ENCODE measurements at places on chromosomes 3 and 15.

DNA sequence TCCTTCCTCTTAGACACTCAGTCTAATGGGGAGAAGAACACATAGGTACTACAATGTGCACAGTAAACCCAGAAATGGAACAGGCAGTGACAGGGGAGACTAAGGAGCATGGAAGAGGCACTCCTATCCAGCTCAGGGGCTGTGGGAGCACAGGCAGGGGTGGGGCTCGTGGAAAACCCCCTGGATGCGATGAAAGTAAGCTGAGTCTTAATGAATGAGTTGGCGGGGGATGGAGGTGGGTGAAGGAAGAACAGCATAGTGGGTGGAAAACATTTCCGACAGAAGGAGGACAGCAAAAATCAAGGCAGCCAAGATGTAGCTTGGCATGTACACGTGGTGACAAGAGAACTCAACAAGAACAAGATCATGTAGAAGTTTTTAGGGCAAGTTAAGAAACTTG, 33.6 kb upstream of the UBE2E2 start:
- DNase-seq, result no peak

DNA sequence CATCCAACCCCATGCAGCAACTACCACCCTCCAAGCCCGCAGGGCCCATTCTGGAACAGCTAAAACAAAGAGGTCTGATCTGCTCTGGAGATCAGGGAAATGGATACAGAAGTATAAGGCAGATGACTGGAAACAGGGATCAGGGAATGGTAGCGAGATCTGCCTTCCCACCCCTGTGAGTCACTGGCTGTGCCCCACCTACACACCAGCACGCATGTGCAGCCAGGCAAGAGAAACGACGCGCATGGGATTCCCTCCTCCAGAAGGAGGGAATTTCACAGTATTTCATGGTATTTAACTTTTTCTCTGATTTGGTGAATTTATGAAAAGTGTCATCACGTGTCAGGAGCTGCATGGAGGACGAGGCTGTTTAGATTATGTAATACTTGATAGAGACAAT, 116.7 kb downstream of the ARRDC4 start:
- no peak for DNase-seq

DNA sequence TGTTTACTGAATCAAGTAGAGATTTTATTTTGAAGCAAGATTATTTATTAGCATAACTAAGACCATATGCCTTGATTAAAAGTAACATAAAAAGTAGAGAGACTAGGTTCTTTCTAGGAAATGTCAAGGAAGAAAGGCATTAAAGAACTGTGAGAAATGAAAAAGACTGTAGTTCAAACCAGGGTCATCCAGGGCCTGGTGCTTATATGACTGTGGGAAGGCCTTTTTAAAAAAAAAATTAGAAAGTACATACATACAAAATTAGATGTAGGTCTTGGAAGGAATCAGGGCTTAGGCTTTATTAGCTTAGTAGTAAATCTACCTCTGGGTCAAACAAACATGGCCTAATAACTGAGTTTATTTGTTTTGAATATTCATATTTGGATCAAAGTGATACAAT, 173.9 kb upstream of the TBL1XR1 start:
- no peak for DNase-seq

GRCh38 chr3:11363715-11364114, 91.5 kb downstream of the ATG7 start:
- DNase-seq, result no peak

DNA sequence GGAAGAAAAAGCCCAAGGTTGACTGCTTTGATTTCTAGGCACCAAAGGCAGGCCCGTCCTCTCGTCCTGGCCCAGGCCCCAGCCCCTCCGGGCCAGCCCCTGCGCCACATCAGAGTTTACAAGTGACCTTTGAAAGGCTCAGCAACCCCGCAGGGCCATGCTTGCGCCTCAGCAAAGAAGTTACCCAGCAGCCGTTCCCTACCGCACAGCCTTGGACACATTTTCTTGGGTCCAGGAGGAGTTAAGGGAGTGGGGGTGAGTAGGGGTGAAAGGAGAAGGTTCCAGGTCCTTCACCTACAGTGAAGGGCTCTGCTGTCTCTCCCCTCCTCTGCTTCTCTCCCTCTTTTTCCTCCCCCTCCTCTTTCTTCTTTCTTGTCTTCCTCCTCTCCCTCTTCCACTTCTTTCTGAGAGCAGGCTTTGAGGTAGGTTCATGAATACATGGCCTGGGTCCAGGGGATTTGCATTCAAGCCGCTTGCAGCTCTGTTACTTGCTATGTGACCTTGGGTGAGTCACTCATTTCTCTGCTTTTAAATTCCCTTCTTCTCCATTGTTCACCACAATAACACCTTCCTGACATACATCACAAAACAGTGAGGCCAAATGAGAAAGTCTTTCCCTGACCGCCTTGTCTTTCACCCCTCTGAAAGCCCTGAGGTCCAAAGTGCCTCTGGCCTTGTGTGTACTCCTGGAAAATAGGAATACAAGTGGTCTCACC, 223.3 kb upstream of the TPRG1 start:
- no peak for DNase-seq

- peak; percentile 76 for DNase-seq
Measured at GRCh38 chr3:106329521-106329920, 460.7 kb upstream of the CBLB start.
